NAMALWA (cell line): ENCODE measurements at places on chromosomes 5 and 9.

DNA sequence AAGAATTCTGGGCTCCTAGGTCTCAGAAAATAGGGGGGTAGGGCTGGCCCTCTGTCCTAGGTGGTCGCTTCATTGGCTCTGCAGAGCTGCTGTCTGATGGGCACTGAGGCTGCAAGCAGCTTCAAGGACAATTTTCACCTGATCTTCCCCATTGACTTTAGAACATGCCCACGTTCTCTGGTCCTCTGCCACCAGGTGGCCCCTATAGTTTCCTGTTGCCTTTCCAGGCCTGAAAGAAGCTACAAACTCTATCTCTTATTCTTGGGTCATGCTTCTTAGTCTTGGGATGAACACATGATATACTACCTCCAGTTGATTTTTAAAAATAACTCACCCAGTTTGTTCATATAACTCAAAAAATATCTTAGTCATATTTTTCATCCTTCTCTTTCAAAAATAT, 26.3 kb downstream of the SPZ1 start:
- DNase-seq, result peak; percentile 66

GRCh38 chr5:994821-995220, 13.8 kb upstream of the NKD2 start:
- DNase-seq, result no peak

- DNase-seq, result no peak
Measured at GRCh38 chr9:5509573-5509972, 758 bp upstream of the PDCD1LG2 start.

GRCh38 chr9:94165592-94166235, 81.5 kb downstream of the PTPDC1 start:
- DNase-seq, result peak; percentile 98

DNA sequence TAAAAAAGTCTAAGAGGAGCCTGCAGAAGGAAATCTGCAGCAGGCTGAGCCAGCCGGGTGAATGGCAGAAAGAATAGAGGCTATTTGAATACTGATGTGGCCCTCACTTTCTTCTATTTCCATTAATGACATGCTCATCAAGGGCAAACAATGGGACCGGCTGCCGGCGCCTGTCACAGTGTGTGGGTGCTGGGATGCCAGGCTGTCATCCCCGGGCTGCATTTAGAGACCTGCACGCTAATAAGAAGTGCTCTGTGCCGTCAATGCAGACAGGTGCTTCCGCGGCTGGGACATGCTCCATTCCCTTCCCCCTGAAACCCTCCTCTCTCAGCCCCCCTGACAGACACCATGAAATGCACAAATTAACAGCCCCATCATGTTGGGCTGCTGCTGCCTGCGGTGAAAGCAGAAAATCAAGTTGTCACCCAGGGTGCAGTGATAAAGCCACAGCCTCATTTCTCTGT, 217.7 kb upstream of the TBCA start:
- no peak for DNase-seq

DNA sequence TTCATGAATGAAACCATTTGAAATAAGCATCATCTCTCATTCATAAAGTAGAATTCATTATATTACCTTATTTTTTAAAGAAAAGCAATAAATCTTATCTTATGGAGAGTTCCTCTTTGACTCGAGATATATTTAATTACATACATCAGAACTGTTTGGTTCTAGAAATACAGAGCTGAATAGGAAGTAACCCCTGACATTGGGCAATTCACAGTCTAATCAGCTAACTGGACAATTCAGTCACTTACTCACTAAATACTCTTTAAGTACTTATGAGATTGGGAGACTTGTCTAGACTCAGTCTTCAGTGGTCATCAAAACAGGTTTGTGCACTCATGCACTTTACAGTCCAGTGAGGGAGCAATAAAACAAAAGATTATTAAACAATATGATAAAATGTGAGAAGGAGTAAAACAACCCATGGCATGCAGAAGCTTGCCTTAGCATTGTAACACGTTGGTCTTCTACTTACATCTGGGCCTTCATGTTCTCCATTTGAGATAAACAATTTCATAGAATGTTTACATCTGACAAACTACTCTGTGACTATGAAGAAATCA, 11.5 kb upstream of the FBXO38 start:
- DNase-seq, result no peak

DNA sequence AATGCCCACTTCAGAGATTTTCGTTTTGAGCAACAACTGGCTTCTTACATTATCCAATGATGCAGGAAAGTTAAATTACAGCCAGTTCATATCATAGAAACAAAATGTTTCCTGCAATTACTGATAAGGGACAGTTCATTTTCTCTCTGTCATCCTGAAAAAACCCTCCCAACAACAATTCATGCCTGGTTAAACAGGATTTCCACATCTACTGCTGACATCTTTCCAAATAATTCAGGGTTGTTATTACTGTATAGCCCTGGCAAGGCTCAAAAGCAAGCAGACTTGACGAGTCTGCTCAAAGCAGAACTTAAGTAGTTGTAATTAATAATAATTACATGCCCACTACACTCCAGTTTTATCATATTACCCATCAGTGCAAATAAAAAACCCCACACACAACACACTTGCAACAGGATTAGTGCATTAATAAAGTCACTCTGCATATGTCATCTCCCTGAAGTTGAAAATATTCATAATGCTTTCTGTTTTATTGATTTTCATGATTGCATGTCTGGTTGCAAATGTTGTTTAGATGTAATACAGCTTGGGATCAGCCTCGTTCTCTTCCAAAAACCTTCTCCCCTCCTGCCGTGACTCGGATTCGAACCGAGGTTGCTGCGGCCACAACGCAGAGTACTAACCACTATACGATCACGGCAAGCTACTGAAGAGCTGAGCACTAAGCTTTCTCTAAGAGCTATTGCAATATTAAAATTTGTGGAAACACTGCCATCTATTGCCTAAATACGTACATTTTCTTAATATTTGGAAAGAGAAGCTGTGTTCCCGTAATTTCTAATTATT, 119.6 kb upstream of the NFIB start:
- DNase-seq, result peak; percentile 49

DNA sequence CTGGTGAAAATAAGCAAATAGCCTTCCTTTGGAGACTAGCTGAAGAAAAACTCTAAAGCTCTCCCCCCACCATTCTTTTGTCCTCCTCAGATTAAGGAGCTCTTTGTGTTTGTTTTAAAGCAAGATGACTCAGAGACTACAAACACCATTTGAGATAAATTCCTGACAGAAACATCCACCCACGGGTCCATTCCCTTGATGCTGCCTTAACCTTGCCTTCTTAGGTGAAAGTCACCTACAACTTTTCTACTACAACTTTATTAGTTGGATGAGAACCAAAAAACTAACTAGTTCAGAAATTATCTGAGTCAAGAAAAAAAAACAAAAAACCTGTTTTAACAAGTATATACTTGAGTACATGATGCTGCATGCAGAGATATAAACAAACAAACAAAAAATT, 831.1 kb downstream of the NR2F1-AS1 start:
- DNase-seq, result no peak

DNA sequence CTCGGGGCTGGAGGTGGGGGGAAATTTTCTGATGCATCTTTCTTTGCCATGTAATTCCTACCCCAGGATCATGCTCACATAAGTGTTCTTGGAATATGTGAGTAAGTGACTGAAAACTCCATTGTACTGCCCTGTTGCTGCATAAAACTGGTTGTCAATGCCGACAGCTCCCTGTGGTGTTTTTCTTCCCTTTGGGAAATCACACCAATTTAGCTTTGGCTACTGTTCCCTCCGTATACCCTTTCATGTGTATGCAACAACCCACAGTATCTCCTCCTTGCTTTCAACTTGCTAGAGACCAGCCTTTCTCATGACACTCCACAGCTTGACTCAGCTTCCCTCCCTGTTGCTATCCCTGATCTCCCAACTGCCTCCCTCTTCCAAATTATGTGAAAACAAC, 240.6 kb downstream of the TRIM32 start:
- no peak for DNase-seq

DNA sequence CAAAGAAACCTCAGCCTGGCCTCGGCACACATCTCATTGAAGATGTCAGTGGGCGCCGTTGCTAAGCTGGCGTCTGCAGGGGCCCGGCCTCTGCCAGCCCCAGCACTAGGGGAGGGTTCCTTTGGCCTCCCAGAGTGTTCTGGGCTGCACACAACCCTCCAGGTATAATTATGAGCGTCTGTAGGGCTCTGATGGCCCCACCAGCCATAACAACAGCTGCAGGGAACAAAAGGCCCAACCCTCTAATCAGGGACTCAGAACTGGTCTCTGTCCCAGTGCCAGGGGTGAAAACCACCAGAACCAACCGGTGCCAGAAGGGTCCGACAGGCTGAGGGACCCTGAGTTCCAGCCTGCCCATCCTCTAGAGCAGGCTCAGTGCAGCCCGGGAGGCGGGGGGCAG, 39.5 kb upstream of the SLC12A7 start:
- no peak for DNase-seq

GRCh38 chr9:70477146-70477745, 62.8 kb upstream of the KLF9 start:
- DNase-seq, result no peak

- DNase-seq, result no peak
Measured at GRCh38 chr9:14766299-14766698, 43.8 kb upstream of the CER1 start.
